ENCODE measurements at places on chromosomes 13 and 19.

DNA sequence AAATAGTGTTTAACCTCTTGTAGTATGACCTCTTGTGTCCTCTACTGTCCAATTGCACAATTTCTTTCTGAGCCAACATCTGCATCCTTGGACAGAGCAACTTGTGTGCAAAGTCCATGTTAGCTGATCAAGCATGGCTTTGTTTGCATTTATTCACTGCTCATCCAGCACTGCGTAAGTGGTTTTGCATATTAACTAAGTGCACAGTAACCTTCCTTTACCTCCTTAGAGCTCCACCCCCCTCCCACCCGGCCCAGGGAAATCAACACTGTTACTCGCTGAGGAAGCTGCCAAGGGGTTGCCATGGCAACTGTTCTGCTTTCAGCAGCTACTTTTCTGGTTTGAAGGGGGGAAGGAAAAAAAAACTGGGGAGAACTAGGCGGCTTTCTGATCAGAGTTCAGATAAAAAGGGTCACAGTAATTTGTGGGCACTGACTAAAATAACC is 153.5 kb upstream of the KLF12 start:
- peak; percentile 64 for DNase-seq

DNA sequence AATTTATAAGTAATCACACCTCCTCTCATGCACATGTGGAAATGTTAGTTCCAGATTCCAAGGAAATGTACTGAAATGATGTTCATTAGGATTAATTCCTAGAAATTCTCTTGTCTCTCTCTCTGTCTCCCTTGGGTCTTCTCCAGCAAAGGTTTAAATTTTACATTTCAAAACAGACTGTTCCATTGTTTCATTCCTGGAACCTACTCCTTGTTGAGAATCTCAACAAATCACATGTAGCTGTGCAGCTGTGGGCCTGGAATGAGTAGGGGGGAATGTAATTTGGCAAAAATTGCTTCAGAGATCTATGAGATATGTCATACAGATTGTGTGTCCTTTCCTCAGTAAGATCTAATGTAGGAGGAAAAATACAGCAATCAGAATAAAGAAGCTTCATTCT is 46.2 kb upstream of the RFXAP start:
- DNase-seq = no peak

- no peak for DNase-seq
These were observed 3.0 kb upstream of the HIPK4 start for GRCh38 chr19:40392894-40393517.

DNA sequence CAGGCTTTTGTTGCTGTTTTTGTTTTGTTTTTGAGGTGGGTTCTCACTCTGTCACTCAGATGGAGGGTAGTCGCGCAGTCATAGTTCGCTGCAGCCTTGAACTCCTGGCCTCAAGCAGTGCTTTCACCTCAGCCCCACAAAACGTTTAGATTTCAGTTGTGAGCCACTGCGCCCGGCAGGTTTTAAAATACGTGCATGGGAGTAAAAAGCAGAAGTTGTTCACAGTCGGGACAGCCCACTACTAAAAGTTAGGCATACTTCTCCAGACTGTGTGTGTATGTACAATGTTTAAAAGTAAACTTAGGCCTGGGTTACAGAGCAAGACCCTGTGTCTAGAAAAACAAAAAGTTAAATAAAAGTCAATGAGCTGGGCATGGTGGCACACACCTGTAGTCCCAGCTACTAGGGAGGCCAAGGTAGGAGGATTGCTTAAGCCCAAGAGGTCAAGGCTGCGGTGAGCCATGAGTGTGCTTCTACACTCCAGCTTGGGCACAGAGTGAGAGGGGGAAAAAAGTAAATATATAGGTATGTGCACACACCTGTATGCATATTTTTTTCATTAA is 6.1 kb downstream of the SAFB start:
- DNase-seq = no peak

DNA sequence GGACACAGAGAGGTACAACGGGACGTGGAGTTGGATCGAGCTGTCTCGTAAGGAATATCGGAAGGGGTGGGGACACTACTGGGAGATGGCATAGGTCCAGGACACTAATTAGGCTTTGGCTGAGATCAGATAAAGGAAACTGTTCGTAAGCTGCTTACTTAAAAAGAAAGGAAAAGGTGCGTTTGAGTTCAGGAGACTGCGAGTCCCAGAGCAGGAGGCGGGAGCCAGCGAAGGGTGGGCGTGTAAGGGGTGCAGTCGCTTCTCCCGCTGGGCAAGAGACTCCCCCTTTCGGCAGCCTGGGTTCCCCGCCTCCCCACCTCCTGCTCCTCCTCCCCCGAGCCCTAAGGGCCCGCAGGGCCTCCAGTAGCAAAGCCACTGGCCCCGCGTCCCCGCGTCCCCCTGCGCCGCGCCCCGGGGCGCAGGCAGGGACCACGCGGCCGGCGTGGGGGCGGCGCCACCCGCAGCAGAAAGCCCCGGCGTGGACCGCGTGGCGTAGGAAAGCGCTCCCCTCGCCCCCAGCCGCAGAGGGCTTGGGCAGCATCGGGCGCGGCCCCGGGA is 547 bp downstream of the ABCC4 start:
- no peak for DNase-seq

GRCh38 chr13:110973007-110973700 is 58.3 kb upstream of the ANKRD10 start:
- no peak for DNase-seq

GRCh38 chr19:7292950-7293761 is 1.1 kb downstream of the INSR start:
- DNase-seq = no peak

DNA sequence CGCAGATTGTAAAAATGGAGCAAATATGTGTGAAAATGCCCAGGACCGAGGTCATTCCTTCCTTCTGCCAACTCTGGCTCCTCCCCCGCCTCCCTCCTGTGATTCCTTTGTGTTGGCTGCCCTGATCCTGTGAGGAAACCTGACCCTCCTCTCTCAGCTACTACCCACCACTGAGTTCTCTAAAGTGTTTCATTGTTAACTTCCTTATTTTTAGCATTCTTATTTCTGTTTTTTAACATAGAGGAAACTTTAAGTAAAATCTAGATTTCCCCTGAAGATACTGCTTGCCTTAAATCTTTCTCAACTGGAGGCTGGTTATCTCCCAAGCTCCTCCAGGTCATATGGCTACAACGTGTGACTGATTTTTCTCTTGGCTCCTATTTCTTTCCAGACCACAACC is 21.7 kb upstream of the FBXL3 start:
- no peak for DNase-seq

- no peak for DNase-seq
These were observed 216.4 kb downstream of the SLITRK5 start for GRCh38 chr13:87887459-87888123.

DNA sequence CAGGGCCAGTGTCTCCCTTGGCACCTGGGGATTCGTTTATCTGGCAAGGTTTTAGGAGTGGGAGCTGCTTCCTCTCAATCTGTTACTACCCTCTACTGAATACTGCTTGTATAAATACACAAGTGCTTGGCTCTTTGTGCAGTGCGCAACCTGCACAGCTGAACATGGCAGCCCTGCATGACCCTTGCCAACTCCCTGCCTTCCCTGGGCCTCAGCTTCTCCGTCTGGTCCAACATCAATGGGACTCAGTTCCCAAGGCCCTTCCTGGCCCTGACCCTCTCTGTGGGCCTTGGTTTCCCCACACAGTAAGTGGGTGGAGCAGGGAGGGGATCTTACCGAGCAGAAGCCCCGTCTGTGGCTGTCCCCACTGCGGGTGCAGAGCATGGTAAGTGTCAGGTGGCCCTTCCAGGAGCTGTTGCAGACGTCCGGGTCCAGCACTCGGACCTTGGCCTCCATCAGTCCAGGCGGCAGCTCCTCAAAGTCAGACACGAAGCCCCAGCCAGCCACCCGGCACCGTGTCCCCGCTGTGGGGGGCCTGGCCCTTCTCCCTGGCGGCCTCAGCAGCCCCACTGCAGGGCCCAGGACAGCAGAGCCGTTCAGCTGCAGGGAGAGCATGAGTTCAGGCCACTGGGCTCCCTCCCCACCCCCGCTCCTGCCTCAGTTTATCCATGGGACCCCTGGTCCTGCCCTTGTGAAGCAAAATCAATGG is 8.5 kb downstream of the PRSS57 start:
- no peak for DNase-seq

DNA sequence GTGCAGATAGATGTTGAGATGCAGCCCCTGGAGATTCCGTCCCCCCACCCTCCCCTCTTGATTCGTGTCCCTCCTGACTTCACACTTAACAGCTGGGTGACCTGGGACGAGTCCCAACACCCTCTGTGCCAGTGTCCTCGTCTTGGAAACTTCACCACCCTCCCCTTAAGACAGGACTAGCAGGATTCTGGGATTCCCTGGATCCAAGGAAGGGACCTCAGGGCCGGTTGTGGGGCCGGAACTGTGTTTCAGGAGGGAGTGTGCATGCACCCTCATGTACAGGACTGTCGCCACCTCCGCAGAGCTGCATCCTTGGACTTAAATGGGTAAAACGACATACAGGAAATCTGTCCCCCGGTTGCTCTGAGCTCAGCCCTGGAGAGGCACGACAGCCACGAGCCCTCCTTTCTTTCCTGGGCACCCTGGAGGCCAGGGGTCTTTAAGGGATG is 990 bp downstream of the MYO9B start:
- no peak for DNase-seq

All from AG09319 (cell line).